ENCODE measurements at places on chromosomes 7 and 10.

DNA sequence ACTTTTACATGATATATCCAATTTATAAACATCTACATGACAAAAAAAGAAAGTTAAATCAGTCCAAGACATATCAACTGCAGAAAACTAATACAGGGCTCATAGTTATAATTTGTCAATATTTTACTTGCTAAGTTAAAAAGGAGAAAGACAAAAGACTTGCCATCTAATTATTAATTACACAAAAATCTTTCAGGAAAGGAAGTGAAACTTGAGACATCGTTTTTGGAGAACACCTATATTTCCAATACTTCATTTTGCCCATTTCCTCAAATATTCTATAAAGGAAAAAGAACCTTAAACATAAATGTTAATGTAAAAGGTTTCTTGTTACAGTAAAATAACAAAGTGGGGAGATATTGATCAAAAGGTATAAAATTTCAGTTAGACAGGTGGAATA is 148.7 kb downstream of the CACNA2D1 start:
- no peak for DNase-seq

- no peak for DNase-seq
Observed at GRCh38 chr10:6423413-6424170, 156.5 kb downstream of the PRKCQ start.

DNA sequence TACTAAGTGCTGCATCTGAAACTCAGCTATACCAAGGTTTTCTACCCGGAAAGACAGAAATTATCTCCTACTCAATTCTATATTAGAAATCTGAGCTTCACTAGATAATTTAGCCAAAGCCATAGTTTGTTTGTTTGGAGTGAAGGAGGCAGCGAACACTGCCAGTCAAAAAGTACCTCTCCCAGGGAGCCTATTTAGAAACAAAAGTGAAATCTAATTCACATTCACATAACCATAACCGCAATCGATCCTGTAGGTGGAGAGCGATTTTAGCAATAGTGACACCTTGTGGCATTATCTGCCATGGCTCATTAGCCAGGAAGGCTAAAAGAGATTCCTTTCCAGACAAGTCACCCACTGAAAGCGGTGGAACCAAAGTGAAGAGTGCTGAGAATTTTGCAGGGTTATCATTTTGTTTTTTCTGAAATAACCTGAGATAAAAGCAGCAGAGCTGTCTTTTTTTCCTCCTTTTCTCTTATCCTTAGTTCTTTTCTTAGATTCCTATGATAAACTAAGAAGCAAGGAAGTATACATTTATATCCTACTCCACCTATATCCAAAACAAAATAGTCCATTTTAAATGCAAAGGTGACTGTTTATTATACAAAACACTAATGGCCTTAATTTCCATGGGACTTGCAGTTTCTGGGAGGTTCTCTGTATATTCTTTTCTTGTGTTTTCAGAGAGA is 83.7 kb upstream of the BET1 start:
- DNase-seq, result peak; percentile 20

- DNase-seq, result no peak
Observed at GRCh38 chr7:16046041-16046440, 359.6 kb upstream of the MEOX2 start.

DNA sequence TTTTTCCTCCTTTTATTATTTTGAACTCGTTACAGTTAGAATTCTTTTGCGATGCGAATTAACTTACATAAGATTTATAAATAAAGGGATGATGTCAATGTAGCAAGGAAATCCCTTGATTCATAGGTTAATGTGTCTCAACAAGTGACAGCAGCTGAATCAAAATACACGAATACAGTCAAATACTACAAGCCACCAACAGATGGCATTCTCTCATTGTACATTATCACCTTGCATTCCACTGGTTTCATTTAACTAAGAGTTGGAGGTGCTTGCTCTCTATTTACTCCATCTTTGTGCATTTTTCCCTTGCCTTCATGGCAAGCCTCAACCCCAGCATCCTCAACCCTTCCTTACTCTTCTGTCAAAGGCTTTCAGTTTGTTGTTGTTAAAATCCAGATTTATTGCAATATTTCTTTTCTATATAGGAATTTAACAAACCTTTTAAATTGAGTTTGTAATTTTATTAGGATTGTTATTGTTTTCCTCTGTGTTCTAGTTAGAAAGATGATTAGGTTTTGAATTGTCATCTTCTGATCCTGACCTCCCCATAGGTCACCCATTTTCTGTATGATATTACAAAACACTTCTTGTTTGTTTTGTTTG is 78.3 kb downstream of the SLC25A40 start:
- no peak for DNase-seq

DNA sequence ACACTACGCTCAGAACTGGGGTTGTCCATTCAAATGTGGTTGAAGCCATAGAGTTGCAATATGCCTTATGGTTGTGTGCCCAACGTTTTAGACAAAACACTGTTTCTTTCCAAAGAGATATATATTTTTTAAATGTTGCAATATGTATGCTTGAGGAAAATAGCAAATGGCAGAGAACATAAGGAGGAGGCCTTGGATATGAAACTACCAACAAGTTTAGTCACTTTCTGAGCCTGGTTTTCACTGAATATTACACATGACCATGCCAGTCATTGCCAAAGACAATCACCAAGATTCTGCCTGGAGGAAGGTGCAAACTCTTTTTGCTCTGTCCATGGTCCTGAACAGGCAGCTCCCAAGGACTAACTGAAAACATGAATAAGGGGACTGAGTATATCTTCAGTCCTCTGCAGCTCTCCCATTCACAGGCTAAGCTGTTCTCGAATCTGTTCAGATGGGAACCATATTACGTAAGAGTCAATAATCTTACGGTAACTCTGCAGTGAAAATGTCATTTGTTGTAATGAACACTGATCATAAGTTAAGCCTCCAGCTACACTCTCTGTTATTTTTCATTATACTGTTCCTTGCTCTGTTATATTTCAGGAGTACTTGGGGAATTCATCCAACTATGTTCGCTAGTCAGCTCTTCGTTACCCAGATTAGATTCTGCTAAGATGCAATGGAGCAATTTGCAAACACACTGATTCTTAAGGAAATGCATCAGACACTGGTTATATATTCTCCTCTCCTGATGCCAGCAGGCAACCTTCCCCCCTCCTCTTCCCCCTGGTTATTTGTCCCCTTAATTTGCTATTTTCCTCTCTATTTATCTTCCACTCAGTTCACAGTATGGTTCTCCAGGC is 90.7 kb upstream of the C1QL3 start:
- no peak for DNase-seq
